DMS153 (cell line): ENCODE measurements at places on chromosomes 6 and 20.

- DNase-seq: peak; percentile 91
Measured at GRCh38 chr6:9398071-9398766, 962.9 kb upstream of the SLC35B3 start.

- no peak for DNase-seq
Measured at GRCh38 chr6:103720393-103720792, 1139.3 kb downstream of the HACE1 start.

GRCh38 chr6:155493694-155494143, 38.1 kb upstream of the NOX3 start:
- DNase-seq: no peak

GRCh38 chr6:40721271-40721952, 134.2 kb upstream of the LRFN2 start:
- DNase-seq: no peak

DNA sequence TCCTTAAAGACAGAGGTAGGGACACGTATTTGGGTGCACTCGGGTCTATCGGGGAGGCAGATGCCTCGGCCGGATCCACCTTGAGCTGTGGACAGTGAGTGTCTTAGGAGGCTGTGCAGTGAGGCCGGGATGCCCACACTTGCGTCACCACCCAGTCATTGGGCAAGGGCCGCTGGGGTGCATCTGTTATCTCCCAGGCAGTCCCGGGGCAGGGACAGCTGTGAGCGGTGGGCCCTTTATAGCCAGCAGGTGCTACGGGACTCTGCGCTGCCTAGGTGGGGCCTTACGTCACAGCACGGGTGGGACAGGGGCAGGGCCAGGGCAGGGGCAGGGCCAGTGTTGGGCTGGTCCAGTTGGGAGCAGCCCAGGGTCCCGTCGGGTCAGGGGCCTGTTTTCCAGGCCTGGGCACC, 689 bp upstream of the COL20A1 start:
- DNase-seq: no peak

DNA sequence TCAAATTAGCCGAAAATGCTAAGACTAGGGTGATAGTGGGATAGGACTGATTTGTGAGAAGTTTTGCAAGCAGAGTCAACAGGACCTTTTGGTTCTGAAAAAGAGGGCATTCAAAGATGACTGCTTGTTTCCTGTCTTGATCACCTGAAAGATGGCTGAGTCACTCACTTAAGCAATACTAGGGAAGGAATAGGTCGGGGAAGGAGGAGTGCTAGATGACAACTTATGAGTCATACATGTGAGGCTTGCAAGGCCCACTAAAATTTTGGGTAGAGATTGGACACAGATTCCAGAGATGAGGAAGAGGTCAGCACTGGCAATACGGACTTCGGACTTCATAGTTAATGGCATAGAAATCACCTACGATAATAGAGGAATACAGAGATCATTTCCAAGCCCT, 89.2 kb downstream of the FAM83B start:
- no peak for DNase-seq

DNA sequence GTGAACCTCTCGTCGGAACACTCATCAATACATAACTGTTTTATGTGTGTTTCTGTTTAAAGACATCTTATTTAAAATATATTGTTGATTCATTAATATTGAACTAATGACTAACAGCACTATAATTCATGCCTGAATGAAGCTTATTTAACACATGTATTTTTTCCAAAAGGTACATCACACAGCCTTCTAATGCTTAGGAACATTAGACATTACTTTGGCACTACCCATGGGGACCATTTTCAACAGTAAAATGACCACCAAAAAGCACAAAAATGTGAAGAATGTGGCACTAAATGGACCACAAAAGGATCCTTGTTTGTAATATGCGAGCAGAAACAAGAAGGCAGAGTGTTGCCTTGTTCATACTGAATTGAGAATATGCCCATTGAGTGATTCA, 109.2 kb downstream of the CEP57L1 start:
- no peak for DNase-seq

DNA sequence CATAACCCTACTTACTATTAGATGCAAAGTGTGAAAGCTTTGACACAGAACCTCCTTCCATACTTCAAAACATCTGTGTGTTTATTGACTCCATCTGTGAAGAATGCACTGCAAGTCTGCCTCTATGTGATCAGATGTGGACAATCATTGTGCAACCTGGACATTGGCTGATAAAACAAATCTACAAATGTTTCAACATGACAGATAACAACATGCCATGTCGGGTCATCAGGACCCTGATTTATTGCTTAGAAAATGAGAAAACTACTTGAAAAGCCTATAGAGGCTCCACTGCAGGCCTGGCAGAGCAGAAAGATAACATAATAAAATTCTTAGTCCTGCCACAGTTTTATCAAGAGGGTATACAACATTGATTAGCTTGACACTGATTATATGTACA, 1286.4 kb downstream of the GRIK2 start:
- DNase-seq: no peak

DNA sequence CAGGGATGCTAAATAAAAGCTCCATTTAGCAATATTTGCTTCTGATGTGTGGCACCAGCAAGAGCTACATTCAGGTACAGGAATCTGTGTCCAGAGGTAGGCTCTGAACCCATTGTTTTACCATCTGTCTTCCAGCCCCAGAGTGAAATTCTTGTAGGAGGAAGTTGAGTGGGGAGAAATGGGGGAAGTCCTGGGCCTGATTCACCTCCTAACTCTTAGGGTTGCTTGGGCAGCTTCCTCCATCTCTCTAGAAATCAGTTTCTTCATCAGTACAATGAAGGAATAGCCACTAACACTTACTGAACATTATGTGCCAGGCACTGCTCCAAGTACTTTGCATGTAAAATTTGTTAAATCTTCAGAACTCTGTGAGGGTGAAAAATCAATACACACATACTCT, 35.1 kb upstream of the TSPYL1 start:
- DNase-seq: no peak

GRCh38 chr6:142300302-142300701, 1.5 kb upstream of the ADGRG6 start:
- no peak for DNase-seq

GRCh38 chr20:32536851-32537656, 48.1 kb downstream of the NOL4L start:
- DNase-seq: peak; percentile 88

DNA sequence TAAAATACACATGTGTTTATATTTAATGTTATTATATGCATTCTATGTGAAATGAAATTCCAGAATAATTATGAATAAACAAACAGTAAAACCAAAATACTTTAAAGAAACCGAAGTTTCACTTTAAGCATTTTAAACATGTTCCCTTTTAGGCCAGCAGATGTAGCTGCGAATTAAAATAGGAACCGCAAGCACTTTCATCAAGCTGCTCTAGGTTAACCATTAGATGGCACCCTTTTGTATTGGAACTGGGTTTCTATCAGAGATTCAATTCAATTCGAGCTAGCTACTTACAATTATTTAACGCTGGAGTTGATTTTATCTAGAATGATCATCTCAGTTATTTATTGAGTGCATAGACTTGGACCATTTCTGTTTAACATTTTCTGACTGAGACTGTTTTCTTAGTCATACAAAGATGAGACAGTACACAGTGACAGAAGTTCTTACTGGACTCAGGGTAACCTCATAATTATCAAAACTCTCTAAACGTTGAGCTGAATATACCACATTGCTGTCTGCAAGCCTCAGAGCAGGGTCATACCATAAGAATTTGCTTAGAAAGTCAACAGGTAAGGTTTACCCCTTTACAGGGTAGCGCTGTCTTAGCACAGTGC, 8.5 kb downstream of the TMEM242 start:
- no peak for DNase-seq

DNA sequence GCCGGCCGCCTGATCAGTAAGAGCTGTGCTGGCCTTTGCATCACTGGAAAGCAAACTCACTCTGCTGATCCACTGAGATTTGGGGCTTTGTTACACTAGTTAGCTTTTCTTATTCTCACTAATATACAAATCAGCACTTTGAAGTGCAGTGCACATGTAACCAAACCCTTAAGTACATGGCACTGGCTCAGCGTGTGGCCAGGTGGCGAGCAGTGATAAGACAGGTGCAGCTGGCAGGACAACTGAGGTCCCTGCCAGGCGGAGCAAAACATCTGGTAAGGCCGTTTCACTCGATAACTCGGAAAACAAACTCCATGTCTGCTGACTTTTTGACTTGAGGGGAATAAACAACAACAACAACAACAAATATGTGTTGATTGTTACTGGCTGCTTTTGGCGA, 11.0 kb downstream of the GFRA4 start:
- DNase-seq: no peak

GRCh38 chr20:46838011-46838410, 56.6 kb upstream of the EYA2 start:
- DNase-seq: no peak

DNA sequence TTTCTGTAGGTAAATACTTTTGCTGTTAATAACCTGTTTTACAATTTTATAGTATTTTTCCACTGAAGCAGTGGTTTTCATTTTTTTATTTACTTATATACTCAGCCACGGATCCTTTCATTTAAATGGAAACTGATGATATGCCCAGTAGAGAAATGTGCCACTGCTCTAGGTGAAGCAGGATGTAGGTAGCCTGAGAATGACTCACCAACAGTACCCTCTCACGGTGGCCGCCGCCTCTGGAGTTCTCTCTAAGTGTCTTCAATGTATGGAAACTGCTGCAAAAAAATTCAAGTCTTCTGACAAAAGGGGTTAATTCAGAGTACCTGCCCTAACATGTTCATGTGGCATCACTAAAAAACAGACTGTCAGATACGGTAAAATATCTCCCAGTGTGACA, 6.4 kb downstream of the EYA4 start:
- DNase-seq: no peak

GRCh38 chr6:3458706-3459421, 2.0 kb upstream of the SLC22A23 start:
- no peak for DNase-seq

GRCh38 chr6:13298446-13298845, 29.9 kb downstream of the TBC1D7 start:
- no peak for DNase-seq

DNA sequence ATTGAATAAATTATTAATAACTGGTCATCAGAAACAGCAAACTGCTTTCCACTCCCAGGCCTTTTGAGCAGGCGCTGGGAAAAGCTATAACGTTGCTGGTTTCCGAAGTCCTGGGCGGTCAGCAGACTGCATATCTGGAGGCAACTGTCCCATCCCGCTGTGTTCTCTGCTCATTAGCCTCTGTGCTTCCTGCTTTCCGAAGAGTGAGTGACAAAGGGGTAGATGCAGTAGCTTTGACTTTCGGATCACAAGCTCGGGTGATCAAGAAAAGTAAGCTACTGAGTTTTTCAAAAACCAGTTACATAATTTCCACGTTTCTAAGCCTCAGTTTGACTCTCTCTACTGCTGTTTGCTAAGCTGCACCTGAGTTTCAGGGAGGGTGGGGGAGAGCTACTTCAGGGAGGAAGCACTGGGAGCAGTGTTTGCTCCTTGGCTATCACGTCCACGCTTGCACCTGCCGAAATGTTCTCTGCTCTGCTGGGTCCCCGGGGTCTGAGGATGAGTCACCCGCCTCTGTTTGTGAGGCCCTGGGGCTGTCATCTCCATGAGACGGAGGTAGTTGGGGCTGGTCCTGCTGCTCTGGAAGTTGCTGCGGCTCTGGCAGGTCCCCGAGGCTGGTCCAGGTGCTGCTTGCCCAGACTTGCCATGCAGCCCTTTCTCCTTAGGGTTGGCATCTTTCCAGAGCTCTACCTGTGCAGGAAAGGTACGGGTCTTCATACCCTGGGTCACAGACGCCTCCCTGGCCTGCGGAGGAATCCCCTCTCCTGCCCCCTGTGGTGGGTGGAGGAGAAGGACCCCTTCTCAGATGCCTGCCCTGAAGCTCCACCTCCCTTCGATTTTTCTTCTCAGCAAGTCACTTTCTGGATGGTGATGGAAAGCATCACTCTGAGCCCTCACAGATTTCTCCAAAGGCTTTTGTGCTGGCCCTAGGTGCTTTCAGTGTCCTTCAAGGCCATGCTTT, 220.0 kb downstream of the QKI start:
- peak; percentile 94 for DNase-seq

DNA sequence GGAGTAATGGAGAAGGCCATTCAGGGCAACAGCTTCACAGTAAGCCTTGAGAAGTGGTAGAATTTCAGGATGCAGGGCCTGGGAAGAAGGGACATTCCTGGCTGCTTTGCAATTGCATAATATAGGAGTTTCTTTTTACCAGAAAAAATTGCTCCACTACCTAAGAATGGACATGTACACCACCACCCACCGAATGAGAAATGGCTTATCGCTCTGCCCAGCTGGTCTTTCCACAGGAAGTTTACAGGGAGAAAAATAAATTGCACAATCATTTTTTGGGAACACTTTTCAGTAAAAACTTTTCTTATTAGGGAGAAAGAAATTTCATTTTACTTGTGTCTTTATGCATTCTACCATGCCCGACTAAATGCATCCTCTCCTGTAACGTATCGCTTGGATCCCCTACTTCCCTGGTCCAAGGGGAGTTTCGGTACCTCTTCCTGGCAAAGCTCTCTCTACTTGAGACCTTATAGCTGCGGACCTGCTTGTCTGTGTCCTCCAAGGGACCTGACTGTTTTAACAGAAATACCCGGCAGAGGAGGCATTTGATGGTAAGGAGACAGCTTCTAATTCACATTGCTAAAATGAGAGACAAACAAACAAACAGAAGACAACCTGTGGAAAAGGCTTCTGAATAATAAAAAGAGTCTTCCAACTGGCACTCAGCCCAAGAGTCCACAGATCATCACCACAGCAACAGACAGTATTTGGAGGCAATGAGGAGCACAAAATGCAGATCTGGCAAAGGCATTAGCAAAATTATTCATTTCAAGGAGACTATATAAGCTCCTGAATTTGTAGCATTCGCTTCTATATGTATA, 54.2 kb downstream of the MAP3K5 start:
- DNase-seq: no peak

DNA sequence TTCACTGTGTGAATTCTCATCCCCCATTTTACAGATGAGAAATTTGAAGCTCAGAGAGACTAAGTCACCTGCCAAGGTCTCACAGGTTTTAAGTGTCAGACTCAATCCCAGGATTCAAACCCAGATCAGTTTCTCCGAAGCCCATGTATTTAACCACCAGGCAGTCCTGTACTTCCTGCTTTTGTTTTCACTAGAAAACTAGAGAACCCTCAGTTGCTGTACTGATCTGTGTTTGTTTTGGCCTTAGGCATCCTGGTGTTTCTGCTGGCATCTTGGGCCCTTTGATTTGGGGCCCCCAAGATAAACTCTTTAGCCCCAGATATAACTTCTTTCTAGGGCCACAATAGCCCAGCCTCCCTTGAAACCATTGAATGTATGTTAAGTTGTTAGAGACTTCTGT, 36.5 kb downstream of the PPP1R16B start:
- DNase-seq: no peak

DNA sequence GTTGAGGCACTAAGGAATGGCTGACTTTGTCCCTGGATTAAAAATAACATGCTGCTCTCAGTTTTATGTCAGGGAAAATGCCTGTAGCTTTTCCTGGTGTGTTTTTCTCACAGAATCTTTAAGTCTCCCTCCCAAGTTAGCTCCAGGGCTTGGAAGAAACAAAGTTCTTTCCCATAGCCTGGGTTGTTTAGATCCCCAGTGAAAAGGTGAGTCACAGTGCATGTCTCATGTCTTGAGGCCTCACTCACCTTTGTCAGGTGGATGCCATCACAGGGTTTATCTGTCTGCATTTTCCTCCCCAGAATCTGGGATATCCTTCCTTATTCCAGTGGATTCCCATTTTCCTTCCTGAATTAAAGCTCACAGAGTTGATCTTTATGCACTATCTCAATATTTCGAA, 722.4 kb downstream of the GRIK2 start:
- DNase-seq: no peak
